ENCODE measurements at places on chromosomes 12 and 14. TPM values are rescaled to one million over a fixed set of nuclear protein-coding genes. Genes with fewer than 3 reads are reported as not detected.

Gene CLEC1A
- polyA plus RNA-seq = 2.7 TPM

Gene LIN7A
- 23.0 TPM for polyA plus RNA-seq

Gene FITM1
- 0.48 TPM for polyA plus RNA-seq

Gene FAIM2
- polyA plus RNA-seq = 3.0 TPM

Gene RHEBL1
- polyA plus RNA-seq = 1.5 TPM

- no peak for DNase-seq
Observed at GRCh38 chr12:75257510-75257909, 47.9 kb upstream of the KCNC2 start.

GRCh38 chr14:104230119-104230815, 91.9 kb downstream of the KIF26A start:
- DNase-seq = no peak

- DNase-seq = no peak
Observed at GRCh38 chr14:79658769-79659168, 552.5 kb downstream of the DIO2 start.

GRCh38 chr12:20063116-20063515, 305.2 kb upstream of the PDE3A start:
- DNase-seq = no peak

DNA sequence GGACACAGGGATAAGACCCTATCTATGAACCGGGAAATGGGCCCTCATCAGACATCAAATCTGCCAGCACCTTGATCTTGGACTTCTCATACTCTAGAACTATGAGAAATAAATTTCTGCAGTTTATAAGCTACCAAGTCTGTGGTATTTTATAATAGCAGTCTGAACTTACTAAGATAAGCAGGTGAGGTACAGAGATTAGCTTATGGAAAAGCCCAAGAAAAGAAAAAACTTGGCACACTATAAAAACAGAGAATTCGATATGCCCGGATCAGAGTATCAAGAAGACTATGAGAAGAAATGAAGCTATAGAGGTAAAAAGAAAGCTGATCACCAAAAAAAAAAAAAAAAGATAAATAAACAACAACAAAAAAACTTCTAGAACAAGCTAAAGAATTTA, 52.6 kb downstream of the EEA1 start:
- DNase-seq = no peak

DNA sequence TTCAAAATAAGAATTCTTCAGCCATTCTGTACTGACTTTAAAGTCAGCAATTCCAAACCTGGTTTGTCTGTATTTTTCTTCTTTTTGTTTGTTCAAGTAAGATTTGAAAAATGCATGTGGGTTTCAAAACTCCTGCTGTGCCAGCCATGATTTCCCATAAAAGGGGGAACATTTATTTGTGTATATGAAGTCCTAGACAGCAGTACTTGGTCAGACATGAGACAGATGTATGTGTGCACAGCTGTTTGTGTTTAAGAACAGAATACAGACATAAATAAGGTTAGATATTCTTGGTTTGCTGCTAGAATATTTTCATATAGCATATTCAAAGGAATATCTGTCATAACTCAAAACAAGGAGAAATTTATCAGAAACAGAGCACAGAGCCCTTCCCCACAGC, 236.0 kb downstream of the ADAMTS20 start:
- no peak for DNase-seq

GRCh38 chr14:75213172-75213571, 36.8 kb upstream of the TMED10 start:
- DNase-seq = no peak
